ENCODE measurements at places on chromosomes 7 and 10.

DNA sequence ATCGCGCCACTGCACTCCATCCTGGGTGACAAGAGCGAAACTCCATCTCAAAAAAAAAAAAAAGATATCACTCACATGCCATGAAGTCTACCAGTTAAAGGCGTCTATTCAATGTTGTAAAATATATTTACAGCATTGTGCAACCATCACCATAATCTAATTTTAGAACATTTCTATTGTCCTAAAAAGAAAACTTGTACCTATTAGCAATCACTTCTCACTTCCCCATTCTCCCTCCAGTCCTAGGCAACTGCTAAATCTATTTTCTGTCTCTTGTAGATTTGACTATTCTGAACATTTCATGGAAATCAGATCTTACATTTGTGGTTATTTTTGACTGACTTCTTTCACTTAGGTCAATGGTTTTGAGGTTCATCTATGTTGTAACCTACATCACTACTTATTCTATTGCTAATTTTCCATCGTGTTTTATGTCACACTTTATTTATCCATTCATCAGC lies 25.2 kb upstream of the OTUD1 start:
- DNase-seq = no peak

DNA sequence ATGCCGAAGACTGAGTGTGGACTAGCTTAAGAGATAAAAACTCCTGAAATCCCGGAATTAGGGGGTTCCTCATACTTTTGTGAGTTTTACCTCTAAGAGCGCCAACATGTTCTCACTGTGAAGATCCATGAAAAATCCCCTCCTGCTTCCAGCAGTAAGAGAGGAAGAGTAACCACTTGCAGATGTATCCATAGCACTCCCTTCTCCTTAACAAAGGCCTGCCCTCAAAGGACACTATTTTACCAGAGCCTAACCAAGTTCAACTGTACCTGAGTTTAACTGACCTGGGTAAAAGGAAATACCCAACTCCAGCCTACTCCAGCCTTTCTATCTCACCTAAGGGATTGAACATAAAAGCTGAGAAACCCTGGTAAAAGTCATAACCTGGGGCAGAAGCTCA lies 280.9 kb downstream of the POLR1F start:
- no peak for DNase-seq

- no peak for DNase-seq
These were observed 22.1 kb downstream of the CFAP46 start for GRCh38 chr10:132920101-132920925.

- no peak for DNase-seq
These were observed 181.4 kb downstream of the SUGCT start for GRCh38 chr7:40316176-40316575.

- DNase-seq = no peak
These were observed 213.4 kb downstream of the TAX1BP1 start for GRCh38 chr7:27953361-27953760.

DNA sequence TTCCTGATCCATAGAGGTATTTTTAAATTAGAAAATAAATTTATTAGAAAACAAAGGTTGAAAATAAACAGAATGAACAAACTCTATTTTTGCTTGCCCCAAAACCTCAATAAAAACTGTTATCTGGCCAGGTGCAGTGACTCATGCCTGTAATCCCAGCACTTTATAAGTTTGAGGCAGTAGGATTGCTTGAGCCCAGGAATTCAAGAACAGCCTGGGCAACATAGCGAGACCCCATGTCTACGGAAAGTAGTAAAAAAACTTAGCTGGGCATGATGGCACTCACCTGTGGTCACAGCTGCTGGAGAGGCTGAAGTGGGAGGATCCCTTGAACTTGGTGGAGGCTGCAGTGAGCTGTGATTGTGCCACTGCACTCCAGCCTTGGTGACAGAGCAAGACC lies 10.3 kb downstream of the SLK start:
- no peak for DNase-seq

DNA sequence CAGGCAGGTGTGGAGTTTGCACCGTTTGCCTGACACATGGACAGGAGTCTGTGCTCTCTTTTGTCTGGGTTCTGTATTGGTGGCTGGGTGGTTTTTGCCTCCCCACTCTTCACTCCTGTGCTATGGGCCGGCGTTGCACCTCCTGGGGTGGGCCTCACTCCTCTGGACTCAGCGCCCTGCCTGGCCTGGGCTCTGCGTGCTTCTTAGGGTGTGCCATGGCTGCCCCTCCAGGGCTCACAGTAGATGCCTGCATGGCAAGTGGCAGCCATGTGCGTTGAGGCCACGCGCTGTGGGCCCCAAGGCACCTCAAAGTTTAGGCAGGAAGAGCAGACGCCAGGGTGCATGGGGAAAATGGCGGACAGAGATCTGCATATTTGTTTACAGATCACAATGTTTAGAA lies 319.8 kb downstream of the ADARB2 start:
- no peak for DNase-seq

GRCh38 chr10:132543916-132544743 lies 6.5 kb downstream of the INPP5A start:
- no peak for DNase-seq

DNA sequence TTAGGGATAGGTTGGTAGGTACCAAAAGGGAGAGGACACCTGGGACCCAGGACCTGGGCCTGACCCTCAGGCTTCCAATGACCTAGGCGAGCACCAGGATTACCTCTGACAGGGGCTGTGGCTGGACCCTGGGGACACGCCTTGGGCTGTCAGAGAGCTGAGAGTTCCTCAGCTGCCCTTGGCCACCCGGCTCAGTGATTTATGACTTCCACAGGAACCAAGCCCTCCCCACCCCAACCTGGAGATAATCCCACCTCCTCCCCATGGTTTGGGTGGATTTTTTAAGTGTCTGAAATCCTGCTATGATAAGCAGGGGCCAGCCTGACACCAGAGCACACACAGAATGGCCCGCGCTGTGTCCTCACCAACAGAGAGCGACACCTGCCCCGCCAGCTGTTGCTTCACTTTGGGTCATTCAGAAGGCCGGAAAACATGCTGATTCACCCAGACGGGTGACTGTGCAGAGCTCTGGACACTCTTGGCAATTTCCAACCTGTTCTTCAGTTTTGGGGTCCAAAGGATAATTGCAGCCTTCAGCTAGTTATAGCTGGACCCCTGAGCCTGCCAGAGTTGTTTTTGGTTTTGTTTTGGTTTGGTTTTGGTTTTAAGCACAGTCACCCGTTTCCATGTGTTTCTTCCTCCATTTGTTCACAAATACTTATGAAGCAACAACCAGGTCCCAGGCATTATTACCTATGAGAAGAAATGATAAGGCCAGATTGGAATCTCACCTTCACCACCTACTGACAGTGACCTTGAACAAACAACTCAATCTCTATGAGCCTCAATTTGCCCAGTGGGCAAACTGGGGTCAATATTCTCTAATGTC lies 78.2 kb downstream of the RAB11FIP2 start:
- DNase-seq = no peak

DNA sequence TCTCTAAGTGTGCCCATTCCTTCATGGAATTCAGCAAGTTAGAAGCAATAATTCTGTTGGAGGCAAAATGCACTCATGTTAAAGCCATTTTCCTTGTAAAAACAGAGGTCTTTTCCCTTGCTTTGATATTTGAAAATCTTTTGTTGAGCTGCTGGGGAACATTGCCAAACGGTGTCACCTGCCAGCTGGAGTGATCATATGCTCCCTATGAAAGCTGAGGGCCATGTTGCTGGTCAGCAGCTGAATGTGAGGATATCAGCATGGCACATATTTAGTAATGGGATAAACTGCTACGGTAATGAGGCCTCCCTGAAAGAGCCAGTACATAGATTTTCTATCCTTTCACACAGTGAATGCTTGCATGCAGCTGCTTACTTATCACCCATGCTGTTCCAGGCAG lies 224.3 kb downstream of the THSD7A start:
- no peak for DNase-seq

All from stimulated activated CD4-positive, alpha-beta T cell treated with anti-CD3 and anti-CD28 coated beads, Interleukin-1b, Interleukin-23, amount 100 ng/mL, for 1 hour (primary cell).